ENCODE measurements at places on chromosomes 4 and X.

DNA sequence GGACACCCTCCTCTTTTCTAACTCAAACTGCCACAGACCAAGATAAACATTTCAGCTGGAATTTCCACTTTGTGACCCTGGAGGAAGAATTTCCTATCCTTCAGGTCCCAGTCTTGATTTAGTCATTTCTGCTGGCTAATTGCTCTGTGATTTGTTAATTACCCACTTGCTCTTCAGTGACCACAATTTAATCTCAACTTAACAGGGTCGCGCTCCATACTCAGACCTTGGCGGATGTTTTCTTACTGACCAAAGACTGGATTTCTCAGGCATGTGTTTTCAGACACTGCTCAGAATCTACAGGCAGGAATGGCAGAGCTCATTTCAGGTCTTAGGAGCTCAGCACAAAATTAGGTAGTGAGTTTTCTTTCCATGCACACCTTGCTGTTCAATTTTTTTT lies 188.9 kb downstream of the ASMT start:
- DNase-seq = no peak

GRCh38 chr4:3830774-3831528 lies 64.8 kb downstream of the ADRA2C start:
- DNase-seq = no peak

DNA sequence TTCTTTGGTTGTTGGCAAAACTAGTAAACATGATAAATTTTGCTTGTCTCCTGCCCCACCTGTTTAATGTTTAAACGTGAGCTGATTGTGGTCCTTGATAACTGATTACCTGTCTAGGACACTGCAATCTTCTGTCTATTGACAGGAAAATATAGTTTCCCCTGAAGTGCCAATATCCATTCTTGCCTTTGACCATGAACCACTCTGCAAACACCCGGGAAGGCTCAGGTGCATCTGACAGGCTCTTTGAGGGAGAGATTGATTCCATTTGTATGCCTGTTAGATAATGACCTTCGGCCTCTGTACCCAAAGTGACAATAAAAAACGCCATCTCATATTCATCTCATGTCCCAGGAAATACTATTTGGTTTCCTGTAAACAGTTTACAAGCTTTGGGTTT lies 453.0 kb downstream of the CENPC start:
- DNase-seq = no peak

DNA sequence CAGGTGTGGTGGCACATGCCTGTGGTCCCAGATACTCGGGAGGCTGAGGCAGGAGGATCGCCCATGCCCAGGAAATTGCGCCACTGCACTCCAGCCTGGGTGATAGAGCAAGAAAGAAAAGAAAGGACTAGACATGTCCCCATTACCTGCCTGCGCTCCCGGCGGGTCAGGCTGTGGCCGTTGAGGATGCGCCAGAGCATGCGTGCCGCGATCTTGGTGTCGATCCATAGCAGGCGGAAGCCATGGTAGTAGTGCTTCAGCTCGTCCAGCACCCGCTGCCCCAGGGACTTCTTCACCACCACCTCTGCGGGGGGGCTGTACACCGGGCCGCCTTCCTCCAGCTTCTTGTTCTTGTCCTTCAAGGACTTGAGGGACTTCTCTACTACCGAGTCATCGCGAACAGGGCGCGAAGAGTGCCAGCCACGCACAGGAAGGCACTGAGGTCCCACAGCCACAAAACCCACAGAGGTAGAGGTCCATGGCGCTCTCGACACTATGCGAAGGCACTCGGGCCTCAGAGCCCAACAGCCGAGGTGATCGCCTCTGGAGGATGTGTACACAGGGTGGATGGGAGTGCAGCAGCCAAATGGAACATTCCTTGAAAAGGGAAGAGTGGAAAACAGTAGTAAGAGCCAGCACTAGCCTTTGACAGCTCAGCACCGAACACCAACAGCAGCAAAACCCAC lies 14.6 kb downstream of the LETM1 start:
- DNase-seq = no peak

- DNase-seq = no peak
Measured at GRCh38 chr4:121192480-121192879, 28.4 kb upstream of the TNIP3 start.

DNA sequence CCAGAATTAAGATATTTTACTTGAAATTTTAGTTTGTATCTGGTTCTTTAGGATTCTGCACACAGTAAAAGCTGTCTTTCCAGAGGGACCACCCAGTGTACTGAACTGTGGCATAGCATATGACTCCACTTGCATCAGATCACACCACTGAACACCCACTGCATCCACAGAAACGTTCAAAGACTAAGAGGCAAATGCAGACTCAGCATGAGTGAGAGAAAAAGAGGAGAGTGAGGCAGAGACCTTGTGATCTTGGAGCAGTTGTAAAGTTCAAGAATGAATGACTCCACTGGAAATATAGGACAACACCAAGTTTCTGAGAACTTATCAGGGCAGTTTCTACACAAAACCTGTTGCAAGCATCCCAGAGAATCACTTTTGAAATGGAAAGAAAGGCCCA lies 20.8 kb downstream of the PRDM5 start:
- DNase-seq = no peak

- DNase-seq = peak; percentile 31
Measured at GRCh38 chr4:172202480-172203076, 389.4 kb downstream of the GALNTL6 start.

DNA sequence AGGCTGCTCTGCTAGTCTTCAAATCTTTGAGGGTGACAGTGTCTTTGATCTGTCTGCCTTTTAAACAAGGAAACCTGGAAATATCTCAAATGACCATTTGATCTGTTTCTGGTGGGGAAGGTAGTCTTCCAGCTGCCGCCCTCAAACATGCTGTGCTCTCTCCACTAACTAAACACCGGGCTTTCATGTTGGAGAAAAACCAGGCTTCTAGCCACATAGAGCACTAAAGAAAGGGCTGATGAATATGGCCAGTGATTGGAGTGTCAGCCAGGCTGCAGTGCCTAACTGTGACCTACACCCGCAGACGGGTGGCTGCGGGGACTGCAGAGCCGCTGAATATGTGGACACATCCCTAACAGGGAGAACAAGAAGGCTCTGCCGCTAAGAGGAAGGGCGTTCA lies 85.9 kb downstream of the UNC5C start:
- no peak for DNase-seq

DNA sequence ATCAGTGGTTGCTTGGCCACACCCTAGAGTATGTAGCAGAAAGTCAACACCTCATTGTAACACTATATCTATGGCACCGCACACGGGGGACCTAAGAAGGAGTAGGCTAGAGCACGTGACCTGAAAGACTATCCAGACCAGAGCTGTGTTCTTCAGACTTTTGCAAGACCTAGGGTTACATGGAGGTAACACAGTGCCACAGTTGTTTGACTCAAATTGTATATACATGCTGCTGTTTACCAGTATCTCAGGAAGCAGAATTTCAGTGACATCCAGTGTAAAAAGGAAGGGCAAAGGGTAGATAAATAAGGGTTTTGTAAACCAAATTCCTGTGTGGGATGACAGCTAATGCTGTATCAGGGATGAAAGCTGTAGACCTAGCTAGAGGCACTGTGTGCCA lies 30.2 kb downstream of the PNMA6A start:
- DNase-seq = no peak

GRCh38 chr4:36610628-36611027 lies 329.2 kb downstream of the DTHD1 start:
- no peak for DNase-seq

- no peak for DNase-seq
Measured at GRCh38 chrX:46341767-46342322, 203.4 kb downstream of the ZNF674 start.

DNA sequence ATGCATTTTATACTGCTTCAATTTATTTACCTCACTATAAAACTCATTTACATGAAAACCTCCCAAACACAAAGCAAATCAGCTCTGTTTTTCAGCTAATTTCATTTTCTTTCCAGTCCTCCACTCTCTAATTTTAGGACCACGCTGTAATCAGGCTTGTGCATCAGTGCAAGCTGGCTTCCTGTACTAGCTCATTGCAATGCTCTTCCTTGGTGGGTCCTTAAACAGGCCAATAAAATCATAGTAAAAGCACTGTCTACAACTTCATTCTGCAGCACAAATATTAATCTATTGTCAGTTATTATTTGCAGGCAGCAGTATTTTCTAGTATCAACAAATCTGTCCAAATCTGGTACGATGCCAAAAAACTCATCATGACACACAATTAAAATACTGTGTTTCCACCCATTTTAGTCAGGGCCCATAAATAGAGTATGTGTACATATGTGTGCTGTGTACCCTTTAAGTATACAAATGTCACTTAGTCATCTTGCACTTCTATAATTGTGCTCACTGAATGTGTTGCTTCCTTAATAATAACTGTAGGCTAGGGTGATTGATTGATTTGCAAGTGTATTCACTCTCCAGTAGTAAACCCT lies 178.2 kb upstream of the HCCS start:
- DNase-seq = no peak

DNA sequence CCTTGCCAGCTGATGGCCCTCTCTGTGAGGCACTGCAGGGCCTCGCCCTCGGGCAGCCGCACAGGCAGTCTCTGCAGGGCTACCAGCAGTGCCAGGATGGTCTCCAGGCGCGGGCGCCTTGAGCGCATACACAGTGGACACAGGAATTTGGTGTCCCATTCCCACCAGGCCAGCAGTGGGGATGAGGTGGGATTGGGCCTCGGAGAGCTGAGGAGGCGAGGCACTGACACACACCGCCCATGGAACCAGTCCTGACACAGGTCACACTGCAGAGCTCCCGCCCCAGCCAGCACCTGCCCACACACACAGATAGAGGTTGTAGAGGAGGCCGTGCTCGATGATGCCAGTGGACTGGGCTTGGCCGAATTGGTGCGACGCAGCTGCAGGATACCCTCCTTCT lies 30.7 kb downstream of the KDM5C start:
- DNase-seq = no peak

DNA sequence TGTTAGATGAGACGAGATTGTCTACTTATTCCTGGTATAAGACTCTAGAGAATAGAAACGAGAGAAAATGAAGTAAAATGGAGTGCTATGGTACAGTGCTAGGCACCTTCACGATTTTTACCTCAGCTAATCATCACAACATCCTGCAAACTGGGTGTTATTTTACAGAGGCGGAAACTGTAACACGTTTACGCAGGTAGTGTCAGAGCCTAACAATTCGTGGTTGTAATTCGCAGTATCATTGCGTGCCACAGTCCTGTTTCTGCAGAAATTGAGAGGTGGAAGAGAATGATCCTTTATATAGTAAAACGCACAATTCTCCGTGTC lies 383 bp upstream of the TBC1D19 start:
- no peak for DNase-seq

DNA sequence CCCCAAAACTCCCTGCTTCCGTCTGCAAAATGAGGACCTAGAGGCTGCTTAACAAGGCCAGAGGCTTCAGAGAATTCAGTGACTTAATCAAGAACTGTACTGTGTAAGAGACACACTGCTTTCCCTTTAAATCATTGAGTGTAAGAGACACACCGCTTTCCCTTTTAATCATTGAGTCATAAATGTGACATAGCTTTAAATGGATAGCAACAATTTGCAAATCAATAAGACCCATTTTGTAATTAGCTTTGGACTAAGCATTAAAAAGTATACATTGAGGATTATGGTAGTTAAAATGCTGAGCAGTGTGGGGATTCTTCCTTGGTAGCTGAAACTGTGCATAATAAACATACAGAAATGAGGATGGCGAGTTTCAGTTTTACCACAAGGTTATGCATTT lies 31.8 kb downstream of the ARX start:
- no peak for DNase-seq

- DNase-seq = no peak
Measured at GRCh38 chrX:24282381-24283126, 31.3 kb downstream of the SUPT20HL2 start.

- DNase-seq = no peak
Measured at GRCh38 chr4:89247951-89248350, 59.6 kb downstream of the GPRIN3 start.

- DNase-seq = no peak
Measured at GRCh38 chr4:183621875-183622274, 37.1 kb downstream of the RWDD4 start.

- no peak for DNase-seq
Measured at GRCh38 chr4:151983854-151984253, 223.0 kb upstream of the GATB start.

GRCh38 chr4:10007793-10008608 lies 13.3 kb downstream of the SLC2A9 start:
- no peak for DNase-seq

- DNase-seq = no peak
Measured at GRCh38 chrX:143363419-143363818, 153.9 kb downstream of the SPANXN3 start.

- no peak for DNase-seq
Measured at GRCh38 chrX:53223955-53224859, 800 bp downstream of the KDM5C start.

DNA sequence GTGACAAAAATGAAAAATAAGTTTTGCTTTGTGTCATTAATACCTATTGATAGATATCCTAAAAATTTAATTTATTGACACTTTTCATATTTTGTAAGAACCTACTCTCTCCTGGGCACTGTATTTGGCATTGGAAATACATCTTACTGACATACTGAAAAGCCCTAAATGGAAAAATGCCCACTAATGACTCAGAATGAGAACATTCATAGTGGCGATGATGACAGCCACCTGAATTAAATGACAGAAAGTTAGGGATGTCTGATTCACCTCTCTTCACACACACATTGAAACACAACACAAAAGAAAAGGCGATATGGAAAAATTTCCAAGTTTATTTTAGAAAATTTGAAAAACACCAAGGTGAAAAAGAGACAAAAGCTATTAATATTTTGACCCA lies 992.3 kb downstream of the STPG2 start:
- DNase-seq = no peak
